ENCODE measurements at places on chromosomes 13 and 19. TPM values are rescaled to one million over a fixed set of nuclear protein-coding genes. Genes with fewer than 3 reads are reported as not detected.

- no peak for DNase-seq
Observed at GRCh38 chr19:28633319-28634018, 579.5 kb downstream of the UQCRFS1 start.

- no peak for DNase-seq
Observed at GRCh38 chr13:29452773-29453616, 142.5 kb downstream of the SLC7A1 start.

- DNase-seq = peak; percentile 44
Observed at GRCh38 chr19:12956446-12957388, at the start of gene GADD45GIP1. TSS of gene GADD45GIP1 (minus strand) at chr19:12957223. CDS start at chr19:12957212, 11 bp downstream.

DNA sequence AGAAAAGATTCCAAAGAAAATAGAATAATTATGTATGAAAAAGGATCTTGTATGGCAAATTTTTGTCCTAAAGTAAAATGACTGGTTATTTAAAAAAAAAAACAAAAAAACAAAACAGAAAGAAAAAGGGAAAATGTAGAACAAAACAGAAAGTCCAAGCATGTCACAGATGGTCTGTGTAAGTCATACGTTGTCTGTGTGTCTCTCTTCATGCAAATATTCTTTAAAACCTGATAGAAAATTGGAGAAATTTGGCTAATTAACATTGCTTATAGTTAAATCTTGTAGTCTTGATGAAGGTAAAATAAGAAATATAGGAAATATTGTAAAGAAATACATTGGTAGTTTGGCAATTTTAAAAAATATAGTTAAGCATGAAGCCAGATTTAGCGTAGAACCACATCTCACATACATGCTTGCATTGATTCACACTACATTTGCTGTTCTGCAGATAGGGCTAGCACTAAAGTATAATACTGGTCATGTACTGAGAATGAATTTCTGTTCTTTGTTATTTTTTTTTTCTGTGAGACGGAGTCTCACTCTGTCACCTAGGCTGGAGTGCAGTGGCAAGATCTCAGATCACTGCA, 58.4 kb downstream of the SPRYD7 start:
- DNase-seq = no peak

GRCh38 chr19:42140125-42140754, 8.0 kb upstream of the POU2F2 start:
- no peak for DNase-seq

DNA sequence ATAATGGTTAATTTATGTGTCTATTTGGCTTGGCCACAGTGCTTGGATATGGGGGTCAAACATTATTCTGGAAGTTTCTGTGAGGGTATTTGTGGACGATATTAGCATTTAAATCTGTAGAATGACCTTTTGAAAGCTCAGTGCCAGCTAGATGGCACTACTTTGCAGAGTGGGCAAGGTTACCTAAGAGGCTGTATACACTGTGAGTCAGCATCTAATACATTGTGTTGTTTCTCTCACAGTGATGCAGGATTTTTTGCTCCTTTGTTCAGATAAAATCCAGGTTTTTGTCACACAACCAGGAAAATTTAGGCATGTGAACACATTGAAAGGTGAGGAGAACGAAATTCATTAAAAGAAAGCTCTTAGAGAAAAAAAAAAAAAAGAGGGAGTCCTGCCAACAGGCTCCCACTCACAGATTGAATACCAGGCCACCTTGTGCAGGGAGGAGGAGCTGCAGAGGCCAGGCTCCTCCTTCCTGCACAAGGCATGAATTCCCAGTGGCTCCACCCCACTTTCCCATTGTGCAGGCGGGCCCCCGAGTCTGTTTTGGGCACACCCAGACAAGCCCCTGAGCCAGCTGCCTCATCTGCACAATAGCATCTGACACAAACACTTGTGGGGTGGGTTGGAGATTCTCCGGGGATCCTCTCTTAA, 551.0 kb upstream of the ATXN8OS start:
- no peak for DNase-seq

DNA sequence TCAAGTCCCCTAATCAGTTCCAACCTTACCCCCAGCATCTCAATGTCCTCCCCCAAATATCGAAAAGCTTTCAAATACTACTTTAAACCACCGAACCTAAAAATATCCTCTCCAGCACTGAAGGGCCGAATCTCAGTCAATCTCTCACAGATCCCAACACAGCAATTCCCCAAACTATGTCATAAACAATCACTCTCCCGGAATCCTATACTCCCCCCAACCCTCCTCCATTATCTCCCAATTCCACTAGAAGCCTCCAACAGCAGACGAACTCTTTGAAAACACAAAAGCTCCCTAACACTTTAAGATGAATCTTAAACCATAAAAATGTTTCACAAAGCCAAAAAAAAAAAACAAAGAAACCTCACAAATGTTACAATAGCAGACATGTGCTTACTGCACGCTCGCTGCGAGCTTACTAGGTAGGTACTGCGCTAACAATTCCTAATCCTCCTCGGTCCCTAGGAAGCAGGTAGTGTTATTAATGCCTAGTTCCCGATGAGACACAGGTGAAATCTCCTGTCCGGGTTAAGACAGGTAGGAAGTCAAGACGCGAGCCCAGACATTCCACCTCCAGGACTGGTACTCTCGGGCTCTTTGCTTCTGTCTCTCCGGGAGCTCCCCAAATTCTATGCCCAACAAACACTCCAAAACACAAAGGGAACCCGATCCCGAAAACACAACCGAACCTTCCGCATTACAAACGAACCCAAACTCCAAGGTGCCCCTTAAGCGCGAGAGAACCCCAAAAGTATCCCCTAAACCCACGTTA, 14.2 kb downstream of the FBXO46 start:
- peak; percentile 56 for DNase-seq

The KCNN4 gene
- total RNA-seq = 86.1 TPM

The ZNF45 gene
- total RNA-seq = 14.5 TPM

The CCDC124 gene
- 52.2 TPM for total RNA-seq
